ENCODE measurements at places on chromosomes 1 and 21.

DNA sequence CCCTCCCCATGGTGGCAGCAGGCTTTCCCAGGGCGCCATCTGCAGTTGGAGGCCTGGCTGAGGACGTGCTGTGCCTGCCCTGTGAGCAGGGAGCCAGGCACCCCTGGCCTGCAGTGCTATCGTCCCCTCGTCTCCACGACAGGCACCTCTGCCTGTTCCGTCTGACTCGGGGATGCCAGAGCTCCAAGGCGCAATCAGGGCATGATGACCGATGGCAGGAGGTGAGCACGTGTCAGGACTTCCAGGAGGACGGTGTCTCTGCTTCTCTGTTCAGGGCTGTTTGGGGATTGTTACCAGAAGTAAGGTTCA lies 125.2 kb downstream of the PCBP3 start:
- DNase-seq: no peak

DNA sequence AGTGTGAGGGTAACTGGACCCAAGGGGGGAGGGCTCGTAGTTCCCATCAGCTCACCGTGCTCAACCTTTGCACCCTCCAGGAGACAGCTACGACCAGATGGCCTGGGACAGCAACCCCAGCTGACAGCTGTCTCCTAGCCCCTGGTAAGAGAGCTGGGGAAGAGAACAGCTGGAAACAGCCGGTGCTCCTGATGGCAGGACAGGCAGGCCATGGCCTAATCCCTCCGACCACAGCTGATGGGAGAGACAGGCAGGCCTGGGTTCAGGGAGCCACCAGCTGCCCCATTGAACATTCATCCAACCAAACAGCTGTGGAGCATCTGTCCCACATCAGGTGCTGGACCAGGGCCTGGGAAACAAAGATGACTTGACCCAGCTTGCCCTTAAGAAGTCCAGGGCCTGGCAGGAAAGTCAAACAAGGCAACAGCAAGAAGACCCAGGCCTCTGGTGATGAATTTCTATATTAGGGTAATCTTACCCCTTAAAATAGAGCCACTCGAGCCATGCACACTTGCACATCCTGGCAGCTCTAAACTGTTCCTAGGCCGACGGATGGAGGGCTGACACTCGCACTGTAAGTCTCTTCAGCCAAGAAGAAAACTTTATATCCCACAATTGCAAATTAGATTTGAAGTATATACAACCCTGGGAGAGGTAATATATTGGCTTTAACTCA lies 12.2 kb downstream of the OLFML2B start:
- no peak for DNase-seq

- DNase-seq: no peak
Measured at GRCh38 chr1:21020151-21020550, 156.5 kb downstream of the EIF4G3 start.

DNA sequence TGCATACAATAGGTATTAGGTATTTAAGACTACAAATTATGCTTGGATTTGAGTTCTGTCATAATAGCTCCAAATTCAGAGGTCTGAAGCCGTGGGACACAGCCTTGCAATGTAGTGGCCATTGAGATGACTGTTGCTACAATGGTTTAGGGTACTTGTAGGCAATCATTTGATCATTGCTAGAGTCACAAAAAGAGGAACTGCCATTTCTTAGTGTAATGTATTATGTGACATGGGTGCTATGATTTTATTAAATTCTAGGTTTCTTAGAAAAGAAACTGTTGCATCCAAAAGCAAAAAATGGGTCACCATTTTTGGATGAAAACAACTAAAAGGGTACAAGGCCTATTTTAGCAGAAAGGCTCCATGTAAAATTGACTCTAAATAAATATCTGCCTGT lies 129.9 kb upstream of the ZNF644 start:
- no peak for DNase-seq

GRCh38 chr1:154765970-154766369 lies 104.1 kb downstream of the KCNN3 start:
- no peak for DNase-seq

DNA sequence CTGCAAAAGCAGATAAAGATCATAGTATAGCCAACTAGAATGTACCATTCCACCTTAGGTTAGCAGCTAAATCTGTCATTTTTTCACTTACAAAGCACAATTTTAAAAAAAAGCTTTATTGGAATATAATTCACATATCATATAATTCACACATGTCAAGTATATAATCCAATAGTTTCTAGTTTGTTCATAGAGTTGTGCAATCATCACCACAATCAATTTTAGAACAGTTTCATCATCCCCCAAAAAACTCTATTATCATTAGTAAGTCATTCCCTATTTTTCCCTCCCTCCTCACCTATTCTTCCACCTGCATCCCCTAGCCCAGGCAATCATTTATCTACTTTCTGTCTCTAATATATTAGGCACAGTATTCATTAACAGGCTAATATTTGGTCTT lies 32.0 kb upstream of the INSL5 start:
- no peak for DNase-seq

- no peak for DNase-seq
Measured at GRCh38 chr1:213720032-213720431, 267.7 kb upstream of the PROX1 start.

GRCh38 chr1:225242611-225243010 lies 185.2 kb downstream of the LBR start:
- DNase-seq: no peak

DNA sequence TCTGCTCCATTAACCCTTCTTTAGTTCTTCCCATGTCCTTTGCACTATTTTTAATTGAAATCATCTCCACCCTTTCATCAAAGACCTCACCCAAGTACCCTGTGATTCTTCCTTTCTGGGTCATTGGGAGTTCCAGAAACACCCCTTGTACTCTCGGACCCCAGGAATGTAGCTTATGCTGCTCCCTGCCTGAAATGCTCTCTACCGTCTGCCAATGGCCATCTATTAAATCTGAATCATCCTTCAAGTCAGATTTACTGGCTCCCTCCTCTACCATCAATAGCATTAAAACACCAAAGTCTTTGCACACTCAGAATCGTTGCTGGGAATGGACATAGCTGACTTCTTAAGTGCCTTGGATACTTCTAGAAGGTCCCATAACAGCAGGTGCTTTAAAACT lies 73.2 kb upstream of the GADD45A start:
- DNase-seq: no peak

DNA sequence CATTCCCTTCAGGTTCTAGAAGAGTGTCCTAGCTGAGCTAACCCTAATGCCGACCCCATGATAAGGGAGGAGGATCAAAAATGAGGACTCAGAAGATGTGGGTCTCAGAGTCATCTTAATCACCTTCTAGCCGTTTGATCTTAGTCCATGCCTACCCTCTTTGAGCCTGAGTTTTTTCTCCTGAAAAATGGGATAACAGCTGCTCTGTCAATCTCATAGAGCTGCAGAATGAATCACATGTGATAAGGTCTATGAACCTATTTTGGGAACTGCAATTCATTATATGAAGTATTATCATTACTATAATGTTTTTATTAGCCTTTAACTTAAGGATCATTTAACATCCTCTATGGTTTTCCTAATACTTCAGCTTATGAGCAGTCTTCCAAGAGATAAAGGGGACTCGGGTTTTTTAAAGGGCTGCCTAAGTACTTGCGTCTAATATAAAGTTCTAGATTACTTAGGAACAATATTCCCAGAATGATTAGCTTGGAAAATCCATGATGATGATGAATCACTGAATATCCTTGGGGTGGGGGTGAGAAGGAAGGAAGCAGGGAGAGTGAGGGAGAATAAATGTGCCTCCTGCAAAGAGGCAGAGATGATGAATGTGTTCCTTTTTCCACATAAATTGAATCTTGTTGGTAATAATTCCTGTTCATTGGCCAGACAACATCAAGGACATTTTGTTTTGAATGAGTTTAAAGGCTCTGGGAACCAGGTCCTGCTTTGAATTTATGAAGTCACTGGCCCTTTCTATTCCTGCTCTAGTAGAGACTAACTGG lies 66.8 kb downstream of the COLGALT2 start:
- DNase-seq: no peak

- no peak for DNase-seq
Measured at GRCh38 chr1:21624571-21625389, 44.4 kb downstream of the RAP1GAP start.

DNA sequence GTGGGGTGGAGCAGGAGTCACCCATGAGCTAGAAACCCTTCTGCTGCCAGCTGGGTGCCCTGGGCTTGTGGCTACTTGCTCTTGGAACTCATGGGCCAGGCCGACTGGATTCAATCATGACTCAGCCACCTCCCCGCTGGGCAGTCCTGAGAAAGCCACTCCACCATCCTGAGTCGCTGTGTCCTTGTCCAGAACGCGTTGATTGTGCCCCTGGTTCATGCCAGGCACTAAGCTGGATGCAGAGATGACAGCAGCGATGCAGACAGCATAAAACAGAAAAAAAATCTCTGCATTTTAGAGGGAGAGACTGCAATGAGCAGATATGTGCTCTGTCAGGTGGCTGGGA lies 10.6 kb downstream of the PADI1 start:
- no peak for DNase-seq

- DNase-seq: no peak
Measured at GRCh38 chr1:167554028-167554779, 642 bp upstream of the CREG1 start.

- DNase-seq: no peak
Measured at GRCh38 chr1:116671072-116671760, 3.7 kb upstream of the IGSF3 start.

DNA sequence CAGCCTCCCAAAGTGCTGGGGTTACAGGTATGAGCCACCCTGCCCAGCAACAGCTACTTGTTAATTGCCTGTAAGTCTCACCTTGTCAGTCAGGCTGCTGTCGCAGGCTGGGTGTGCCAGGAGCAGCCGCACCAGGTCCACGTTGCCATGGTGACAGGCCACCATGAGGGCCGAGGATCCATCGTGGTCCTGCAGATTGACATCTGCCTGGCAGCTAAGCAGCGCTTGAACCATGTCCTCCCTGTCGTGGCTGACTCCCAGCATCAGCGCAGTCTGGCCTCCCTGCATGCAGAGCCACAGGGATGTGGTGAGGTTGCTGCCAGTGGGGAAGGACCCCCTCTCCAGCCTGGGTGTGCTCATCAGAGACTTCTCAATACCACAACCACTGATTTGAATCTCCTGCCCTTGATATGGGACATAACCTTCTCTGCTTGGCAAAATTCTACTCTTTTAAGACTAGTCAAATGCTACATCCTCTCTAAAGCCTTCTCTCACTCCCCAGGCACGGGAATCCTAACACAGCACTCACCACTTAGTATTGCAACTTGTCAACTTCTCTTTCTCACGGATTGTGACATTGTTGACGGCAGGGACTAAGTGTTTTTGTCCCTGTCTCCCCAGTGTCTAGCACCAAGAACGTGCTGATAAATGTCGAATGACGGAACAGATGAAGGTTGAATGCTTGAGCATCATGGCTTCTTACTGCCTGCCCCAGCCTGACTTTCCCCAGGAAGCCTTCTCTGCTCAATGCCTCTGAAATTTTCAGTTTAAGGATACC lies 52.9 kb downstream of the L1TD1 start:
- no peak for DNase-seq

GRCh38 chr1:112383759-112384370 lies 12.1 kb upstream of the CTTNBP2NL start:
- DNase-seq: no peak

DNA sequence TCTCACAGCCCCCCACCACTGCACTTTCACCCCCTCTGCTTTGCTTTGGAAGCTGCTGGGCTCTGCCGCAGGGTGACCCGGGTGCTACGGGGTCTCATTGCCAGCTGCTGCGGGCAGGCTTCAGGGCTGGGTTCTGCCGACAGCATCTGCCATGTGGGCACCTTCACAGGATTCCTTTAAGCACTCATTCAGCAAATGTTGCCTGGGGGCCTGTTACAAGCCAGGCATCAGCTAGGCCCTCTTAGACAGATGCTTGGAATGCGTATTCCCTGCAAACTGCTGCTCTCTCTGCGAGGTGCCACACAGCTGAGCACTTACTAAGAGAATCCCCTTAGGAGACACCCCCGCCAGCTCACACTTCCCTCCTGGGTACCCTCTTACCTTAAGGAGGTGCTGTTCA lies 29.2 kb downstream of the COL16A1 start:
- DNase-seq: no peak

DNA sequence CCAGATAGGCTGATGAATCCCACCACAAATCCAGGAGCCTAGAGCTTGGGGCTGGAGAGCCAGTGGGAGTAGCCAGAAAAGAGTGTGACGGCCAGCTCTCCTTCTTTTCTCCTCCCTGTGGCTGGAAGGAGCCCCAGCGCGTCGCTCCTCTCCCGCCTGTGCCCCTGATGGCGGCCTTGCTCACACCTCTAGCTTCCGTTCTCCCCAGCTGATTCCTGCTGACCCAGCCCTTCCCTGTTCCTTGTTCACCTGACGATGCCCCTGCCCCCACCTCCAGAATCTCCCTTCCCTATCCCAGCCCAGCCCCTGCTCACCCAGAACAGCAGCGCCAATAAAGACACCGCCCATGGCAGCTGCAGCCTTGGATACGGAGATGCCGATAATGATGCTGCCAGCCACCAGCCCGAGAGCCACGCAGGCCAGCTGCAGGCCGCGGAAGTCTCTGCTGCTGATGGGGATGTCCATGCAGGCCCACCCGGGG lies 656 bp downstream of the KNCN start:
- no peak for DNase-seq

GRCh38 chr1:89361681-89362080 lies 2.2 kb upstream of the GBP6 start:
- DNase-seq: no peak

GRCh38 chr1:154726896-154727753 lies 119.1 kb upstream of the ADAR start:
- DNase-seq: no peak

DNA sequence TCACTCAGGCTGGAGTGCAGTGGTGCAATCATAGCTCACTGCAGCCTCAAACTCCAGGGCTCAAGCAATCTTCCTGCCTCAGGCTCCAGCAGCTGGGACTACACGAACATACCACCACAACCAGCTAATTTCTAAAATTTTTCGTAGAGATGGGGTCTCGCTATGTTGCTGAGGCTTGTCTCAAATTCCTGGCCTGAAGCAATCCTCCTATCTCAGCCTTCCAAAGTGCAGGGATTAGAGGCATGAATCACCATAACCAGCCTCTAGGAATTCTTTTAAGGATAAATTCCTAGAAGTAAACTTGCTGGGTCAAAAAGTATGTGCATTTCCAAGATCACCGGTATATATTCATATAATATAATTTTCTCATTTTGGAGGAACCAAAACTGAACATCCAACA lies 17.6 kb upstream of the HUNK start:
- DNase-seq: no peak

DNA sequence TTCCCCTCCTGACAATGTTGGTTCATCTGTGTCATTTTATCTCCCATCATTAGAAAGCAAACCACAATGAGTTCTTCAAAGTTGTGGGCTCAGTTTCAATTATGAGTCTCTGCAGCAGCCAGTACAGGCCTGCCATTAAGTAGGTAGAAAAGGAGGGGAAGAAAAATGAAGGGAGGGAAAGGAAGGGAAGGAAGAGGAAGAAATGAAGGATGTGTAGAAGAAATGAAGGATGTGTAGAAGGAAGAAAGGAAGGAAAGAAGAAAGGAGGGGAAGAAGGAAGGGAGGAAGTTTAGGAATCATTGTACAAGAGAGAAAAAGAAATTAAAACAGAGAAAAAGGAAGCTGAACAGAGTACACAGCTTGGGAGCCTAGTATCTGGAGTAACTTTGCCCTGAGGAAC lies 498.3 kb upstream of the DAB1 start:
- no peak for DNase-seq
